ENCODE measurements at places on chromosomes 12 and 14.

DNA sequence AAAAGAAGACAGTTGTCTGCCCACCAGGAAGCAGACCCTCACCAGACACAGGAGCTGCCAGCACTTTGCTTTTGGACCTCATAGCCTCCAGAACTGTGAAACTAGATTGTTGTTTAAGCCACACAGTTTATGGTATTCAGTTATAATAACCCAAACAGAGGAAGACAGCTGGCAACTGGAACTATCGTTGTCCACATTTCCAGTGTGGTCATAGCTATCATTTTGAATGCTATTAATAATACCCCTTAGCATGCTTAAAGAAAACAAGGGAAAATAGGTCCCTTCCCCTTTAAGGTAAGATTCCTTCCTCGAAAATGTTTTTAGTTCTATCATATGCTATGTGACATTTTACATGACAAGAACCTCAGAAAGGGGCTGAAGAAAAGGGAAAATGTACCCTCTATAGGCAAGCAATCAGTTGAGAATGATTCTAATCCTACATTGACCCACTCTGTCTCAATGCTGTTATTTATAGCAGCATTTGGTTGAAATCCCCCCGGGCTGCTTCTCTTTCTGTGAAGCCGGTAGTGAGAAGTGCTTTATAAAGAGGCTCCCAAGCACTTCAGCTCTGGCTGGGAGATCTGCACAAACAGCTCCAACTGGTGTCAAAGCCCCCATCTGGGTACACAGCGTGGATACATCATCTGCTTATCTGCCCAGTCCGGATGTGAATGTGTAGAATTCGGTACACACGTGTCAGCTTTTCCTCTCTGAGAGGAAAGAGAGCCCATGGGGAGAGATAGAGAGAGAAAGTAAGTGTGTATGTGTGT, 221.2 kb upstream of the FLRT2 start:
- DNase-seq, result no peak

- DNase-seq, result peak; percentile 38
Observed at GRCh38 chr14:23631702-23632460, 4.3 kb upstream of the DHRS2 start.

- DNase-seq, result no peak
Observed at GRCh38 chr12:108819920-108820706, 37.3 kb downstream of the SSH1 start.

DNA sequence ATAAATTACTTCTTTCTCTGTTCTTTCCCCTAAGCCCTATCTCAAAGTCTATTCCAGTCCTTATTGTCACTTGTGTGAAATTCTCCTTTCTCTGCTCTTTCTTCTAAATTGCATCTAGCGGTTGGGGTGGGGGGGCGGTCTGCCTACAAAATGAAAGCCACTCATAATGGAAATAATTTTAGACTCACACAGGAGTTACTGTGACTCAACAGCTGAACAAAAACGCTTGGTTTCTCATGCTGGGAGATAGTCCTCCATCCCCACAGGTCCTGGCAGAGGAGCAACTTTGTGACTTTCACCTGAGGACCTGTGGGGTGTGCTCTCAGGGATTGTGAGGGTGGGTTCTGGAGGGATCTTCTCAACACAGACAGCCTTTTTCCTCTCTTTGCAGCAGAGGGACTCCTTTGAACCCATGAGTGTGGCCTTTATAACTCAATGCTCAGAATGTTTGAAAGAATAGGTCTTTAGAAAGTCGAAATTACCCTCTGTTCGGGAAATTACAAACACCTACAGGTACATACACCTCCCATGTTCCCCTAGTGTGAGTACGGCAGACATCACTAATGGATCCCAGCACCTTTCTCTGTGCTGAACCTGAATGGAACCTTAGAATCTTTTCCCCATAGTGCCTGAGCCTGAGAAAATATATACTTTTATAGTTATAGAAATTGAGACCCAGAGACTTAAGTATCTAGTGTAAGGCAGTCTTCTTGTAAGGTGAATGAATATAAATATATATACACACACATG, 109.7 kb downstream of the CHST11 start:
- no peak for DNase-seq

DNA sequence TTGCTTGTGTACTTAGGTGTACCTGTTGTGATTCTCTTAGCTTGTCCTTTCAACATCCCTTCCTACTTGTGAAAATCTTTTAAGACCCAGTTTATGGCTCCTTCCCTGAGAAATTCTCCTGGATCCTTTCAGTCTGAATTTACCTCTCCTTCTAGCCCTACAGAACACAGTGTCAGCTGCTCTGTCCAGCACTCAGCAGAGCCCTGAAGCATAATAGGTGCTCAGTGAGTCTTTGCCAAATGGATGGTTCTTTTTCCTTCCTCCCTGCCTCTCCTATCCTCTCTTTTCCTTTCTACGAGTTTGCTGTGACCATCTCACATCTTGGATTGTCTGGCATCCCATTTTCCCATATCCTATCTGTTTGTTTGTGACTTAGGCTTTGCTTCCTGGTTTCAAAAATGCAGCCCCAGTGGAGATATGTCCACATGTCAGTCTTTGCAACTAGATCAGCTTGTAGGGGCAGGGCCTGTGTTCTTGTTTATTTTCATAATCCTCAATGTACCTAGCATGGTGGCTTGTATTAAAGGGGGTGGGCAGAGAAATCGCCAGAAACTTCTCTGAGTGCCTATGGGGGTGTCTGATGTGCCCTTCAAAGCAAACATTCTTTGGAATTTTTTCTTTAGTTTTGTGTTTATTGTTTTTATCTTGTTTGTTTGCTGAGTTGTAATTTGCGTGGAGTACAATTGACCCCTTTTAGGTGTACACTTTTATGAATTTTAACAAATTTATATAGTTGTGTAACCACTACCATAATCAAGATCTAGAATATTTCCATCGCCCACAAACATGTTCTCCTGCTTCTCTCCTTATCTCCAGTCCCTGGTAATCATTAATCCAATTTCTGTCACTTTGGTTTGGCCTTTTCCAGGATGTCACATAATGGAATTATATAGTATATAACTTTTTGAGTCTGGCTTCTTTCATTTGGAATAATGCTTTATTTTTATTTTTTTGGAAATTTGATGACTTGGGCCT, 62.8 kb downstream of the SMOC1 start:
- DNase-seq, result no peak
